ENCODE measurements at places on chromosomes 7 and 10.
A peak's percentile ranks its signal among the peaks of the same experiment; 100 is the strongest.

GRCh38 chr7:44072364-44073231 lies 7.2 kb upstream of the PGAM2 start:
- DNase-seq = peak; percentile 85

DNA sequence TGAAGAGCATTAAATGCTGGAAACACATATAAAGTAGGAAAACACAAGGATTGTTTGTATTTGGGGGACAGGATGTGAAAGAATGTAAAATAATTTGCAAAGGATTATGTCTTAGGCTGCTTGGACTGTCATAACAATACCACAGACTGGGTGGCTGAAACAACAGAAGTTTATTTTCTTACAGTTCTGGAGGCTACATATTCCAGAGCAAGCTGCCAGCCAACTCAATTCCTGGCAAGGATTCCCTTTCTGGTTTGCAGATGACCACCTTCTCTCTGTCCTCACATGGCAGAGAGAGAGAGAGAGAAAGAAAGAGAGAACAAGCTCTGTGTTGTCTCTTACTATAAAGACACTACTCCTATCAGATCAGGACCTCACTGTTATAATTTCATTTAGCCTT lies 8.8 kb upstream of the LAMB4 start:
- DNase-seq = no peak

- no peak for DNase-seq
Observed at GRCh38 chr7:96995406-96996110, 9.8 kb upstream of the DLX6 start.

DNA sequence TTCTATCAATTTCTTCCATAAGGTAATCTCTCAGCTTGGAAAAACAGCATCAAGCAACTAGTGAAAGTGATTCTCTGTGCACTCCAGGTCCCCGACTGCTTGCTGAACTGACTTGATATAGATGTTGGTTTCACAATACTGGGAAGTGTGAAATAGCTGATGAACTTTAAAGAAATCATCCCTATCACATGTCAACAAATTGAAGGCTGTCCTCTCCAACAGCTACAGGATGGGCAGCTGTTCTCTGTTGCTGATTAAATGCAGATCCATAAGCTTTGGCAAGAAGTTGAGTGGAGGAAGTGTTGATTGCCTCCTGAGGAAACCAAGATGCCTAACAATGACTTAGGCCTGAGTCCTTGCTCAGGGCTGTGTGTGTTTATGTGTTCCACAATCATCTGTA lies 130.4 kb upstream of the GDF10 start:
- no peak for DNase-seq

- peak; percentile 52 for DNase-seq
Observed at GRCh38 chr10:84665883-84666463, 337.6 kb downstream of the CCSER2 start.

- DNase-seq = peak; percentile 7
Observed at GRCh38 chr7:94394437-94395140, at the start of gene COL1A2. COL1A2 (plus strand) TSS chr7:94394895; CDS start chr7:94395032, 137 bp downstream.

DNA sequence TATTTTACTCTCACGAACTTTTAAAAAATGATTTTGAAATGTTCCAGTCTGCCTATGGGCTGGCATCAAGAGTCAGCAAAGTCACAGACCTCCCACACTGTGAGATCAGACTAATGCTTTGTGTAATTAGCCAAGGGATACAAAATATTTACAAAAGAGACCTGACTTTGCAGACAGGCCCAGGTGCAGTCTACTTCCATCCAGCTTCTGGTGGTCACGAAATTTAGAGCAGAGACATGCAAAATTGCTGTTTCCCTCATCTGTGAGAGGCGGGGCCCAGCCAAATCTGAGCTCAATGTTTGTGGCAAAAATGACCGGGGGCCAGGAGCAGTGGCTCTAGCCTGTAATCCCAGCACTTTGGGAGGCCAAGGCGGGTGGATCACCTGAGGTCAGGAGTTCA lies 82.5 kb upstream of the PITRM1 start:
- DNase-seq = no peak

DNA sequence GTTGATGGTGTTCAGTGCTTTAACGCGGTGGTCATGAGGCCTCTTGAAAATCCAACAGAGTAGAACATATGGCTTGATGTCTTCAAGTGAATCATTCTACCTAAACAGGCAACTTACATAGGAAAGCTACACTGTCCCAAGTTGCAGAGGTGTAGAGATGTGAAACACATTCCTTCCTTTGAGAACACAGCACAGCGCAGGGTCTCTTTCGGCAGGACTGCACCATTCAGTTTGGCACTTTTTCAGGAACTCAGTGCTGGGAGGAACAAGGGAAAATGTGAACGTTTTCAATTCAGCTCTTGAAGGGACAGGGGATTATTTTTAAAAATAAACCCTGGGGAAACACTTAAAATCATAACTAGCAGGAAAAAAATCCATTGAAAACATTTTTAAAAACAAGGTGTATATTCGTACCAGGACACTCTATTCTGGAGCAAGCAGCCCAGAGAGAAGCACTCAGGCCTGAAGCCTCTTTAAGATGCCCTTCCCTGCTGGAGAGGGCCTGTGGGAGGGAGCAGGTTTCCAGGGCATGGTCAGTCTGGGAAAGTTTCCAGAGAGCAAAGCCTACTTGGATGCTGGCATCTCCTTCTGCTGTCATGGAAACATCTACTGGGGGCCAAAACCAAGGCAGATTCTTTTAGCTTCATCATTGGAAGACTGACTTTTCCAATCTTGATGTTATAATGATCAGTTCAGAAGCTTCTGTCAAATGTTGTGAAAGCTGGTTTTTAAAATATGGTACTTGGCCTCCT lies 60.4 kb upstream of the NPVF start:
- DNase-seq = no peak

GRCh38 chr10:125152450-125153368 lies 7.7 kb downstream of the CTBP2 start:
- no peak for DNase-seq

DNA sequence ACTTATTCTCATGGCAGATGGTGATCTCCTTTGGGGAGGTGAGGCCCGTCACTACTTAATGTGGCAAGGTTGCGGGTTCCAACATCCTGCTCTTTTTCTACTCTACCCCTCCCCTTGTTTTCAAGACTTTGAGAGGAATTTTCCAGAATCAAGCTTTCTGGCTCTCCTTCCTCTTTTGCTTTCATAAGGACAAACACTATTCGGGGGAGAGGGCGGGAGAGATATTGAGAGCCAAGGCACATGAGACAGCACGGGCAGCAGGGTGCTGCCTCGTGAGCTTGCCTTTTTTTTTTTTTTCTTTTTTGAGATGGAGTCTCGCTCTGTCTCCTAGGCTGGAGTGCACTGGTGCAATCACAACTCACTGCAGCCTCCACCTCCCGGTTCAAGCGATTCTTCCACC lies 6.9 kb upstream of the PFKFB3 start:
- peak; percentile 52 for DNase-seq

GRCh38 chr7:26584987-26585665 lies 279.3 kb downstream of the SKAP2 start:
- DNase-seq = no peak

DNA sequence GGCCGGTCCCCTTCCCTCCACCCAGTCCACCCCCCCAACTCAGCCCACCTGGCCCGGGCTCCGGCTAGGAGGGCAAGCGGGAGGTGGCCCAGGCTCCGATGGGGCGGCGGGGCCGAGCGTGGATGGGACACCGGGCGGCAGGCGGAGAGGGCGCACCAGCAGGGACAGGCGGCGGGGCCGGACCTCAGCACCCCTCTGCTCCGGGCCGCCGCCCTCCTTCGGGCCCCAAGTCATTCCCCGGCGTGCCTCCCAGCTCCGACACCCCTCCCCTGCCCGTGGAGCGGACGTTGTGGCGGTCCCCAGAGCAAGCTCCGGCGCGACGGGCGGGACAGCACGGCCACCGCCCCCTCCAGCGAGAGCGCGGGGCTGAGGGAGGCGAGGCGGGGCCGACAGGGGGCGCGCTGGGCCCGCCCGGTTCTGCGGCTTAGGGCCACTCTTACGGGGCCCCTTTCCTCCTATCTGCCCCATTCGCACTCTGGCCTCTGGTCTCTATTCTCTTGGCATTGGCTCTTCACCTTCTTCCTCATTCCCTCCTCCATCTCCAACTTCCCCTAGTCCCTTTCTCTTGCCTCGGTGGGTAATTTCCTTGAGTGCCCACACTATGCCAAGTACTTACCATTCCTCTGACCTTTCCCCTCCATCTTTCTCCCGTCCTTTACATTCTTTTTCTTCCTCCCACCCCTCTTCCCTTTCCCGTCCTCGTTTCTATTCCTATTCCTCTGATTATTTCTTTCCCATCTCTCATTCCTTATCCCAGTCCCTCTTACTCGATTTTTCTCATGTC lies 701 bp upstream of the GBX1 start:
- DNase-seq = peak; percentile 72

DNA sequence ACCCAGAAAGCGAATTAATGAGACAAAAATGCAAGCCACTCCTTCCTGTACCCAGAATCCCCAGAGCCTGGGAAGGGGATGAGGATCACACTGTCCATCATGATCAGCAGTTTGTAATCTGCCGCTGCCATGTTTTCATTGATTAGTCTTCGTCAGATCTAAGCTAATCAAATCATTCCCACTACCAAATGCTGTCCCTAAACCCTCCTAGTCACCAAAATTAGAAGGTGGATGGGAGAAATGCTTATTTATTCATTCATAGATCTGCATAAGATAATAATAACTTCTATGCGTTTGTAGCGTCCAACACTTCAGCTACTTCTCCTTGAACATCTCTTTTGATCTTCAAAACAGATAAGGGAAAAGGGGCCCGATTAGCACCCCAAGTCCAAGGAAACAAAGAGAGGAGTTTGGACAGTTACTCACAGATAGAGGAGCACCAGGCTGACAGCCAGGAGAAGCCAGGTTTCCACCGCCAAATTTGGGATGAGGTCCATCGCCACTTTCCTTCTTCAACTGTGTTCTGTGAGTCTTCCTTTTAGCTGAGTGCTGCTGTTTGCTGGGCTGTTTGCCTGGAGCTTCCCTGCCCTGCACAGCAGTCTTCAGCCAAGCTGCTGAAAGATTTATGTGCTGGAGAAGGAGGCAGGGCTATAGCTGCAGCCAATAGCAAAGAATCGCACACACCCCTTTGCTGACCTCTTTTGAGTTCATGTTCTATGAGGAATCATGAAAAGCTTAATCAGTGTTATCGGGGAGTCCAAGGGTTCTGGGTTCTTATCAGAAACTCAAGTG lies at the start of gene CYP3A5:
TSS of gene CYP3A5 (minus strand) at position 597 of the 792 bp plus-strand sequence. CDS start at position 497, 100 bp downstream.
- DNase-seq = no peak

DNA sequence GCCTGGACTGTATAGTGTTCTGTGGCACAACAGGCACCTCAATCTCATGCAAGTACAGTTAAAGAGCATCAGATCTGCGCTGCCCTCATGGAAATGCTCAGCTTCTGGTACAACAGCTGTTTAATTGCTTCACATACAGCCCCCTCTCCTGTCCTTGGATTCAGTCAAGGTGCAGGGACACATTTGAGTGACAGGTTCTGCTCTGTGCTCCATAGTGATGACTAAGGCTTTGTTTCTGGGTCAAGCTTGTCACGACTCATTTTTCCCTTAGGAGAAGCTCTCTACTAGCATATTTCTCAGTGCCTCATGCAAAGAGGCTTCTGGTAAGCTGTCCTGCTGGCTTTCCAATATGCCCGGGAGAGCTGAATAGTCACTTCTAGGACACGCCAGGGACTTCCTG lies 26.8 kb upstream of the MYO3A start:
- DNase-seq = no peak

GRCh38 chr10:104498347-104499081 lies 142.6 kb upstream of the SORCS3 start:
- DNase-seq = no peak

GRCh38 chr10:121608469-121609190 lies 10.4 kb upstream of the FGFR2 start:
- DNase-seq = peak; percentile 33

- DNase-seq = no peak
Observed at GRCh38 chr10:690372-691161, 1.1 kb upstream of the DIP2C start.

DNA sequence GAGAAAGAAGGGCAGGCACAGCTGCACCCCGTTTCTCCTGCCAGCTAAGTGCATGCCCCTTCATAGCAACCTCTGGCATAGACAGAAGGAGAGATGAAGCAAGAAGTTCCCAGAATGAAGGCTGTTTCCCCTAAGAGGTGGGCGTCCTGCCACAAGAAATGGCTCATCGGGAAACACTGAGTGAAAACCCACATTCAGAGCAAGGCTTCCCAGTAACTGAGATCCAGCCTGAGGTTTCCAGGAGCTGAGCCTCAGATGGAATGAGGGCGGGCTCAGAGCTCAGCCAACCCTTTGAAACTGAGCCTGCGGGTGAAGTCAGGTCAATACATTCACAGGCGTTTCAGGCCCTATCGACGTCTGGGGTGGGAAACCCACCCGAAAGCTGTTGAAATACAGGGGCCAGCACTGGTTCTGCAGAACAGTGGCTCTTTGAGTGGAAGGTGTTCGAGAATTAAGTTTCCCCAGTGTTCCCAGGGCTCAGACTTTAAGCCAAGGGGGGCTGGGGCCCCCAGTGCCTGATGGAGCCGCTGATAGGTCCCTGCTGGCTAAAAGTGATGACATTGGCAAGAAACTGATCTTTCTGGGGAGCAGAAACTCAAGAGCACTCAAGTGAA lies 510.2 kb downstream of the RPS24 start:
- DNase-seq = no peak

DNA sequence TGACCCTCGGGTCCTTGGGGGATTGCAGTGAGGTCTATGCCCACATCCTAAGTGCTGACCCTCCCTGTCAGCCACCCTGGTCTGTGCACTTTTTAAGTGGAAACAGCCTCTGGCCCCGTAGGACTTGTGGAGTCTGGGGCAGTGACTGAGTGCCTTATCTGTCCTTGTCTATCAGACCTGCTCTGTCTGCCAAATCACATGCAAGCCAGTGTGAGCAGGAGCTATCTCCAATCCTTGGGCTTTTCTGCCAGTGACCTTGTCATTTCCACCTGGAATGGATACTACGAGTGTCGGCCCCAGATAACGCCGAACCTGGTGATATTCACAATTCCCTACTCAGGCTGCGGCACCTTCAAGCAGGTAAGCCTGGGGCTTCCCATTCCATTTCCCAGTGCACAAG lies 62.7 kb downstream of the C10orf120 start:
- DNase-seq = no peak

- no peak for DNase-seq
Observed at GRCh38 chr10:98536551-98536950, 89.8 kb upstream of the HPS1 start.

DNA sequence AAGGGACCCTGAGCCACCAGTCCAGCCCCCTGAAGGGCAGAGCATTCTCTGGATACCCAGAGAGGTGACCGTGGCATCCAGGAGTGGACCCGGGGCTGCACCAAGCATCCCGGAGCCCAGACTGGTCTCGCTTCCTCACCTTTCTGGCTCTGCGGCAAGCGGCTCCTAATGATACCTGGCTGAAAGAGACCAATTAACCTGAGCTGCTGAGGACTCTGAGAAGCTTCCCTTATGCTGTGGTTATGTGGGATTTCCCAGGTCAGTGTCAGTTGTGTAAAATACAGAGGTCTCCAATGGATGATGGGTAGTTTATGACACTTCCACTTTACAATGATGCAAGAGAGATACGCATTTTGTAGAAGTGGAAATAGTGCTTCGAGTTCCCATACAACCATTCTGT lies 51.5 kb downstream of the PFKFB3 start:
- DNase-seq = no peak

Measured in hematopoietic multipotent progenitor cell treated with erythropoietin and hydrocortisone succinate and interleukin-3 and kit ligand, for 4 days (in vitro differentiated cells).